ENCODE measurements at places on chromosomes 4 and X. TPM values are rescaled to one million over a fixed set of nuclear protein-coding genes. Genes with fewer than 3 reads are reported as not detected.

DNA sequence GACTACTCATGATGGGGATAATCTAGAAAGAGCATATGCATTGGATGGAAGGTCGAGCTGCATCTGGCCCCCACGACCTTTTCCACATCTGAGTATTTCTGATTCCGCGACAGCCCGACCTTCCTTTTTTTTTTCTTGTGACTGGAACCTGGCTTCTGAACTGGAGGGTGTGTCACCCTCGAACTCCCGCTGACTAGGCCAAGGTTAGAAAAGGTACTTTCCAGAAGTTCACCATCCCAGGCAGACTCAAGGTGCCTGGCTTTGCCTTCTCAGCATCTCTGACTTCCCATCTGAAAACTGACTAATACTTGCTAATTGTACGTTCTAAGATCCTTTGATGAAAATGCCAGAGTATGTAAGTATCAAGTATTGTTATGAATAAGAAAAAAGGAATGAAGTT lies 49.3 kb upstream of the CD40LG start:
- no peak for DNase-seq

- DNase-seq, result no peak
Observed at GRCh38 chr4:10898072-10898471, 213.5 kb upstream of the CLNK start.

DNA sequence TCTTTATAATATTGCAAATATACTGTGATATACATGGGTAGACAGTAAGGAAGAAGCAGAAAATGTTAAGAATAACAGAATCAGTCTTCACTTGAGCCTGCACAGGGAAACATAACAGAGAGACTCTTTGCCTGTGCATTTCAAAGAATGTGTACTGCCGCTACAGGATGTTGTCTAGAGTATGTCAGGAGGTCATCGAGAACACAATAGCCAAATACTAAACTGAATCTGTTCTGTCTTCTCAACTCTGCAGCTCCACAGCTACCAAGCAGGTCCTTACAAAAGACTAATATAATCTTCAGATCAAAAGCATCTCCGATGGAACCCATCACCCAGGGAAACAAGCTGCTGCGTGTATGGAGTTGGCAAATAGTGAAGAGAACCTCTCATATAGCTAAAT lies 471.5 kb downstream of the PCDH10 start:
- DNase-seq, result no peak

CD38 gene
- total RNA-seq, result not detected

CCDC120 gene
- 1.2 TPM for total RNA-seq

NSUN7 gene
- not detected for total RNA-seq

SMARCA1 gene
- 110 TPM for total RNA-seq

YY2 gene
- total RNA-seq, result 0.16 TPM
